Glomerular endothelial cell (primary cell): ENCODE measurements at places on chromosomes 11 and 22. TPM values are rescaled to one million over a fixed set of nuclear protein-coding genes. Genes with fewer than 3 reads are reported as not detected.

DNA sequence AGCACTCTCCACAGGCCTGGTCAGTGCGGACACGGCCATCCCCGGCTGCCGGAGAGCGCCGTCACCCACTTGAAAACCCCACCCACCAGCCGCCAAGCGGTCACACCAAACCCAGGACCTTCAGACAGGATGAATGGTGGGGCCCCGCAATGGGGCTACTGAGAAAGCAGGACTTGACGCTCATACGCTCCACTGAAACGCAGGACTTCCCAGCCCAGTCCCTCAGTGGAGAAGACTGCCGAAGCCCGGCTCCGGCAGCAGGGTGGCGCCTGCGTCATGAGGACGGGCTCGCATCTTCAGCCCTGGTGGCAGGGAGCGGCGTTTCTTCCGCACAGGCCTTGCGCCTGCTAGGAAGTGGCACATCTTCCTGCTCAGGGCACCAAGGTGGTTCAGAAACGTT is 15.3 kb upstream of the PHLDA2 start:
- no peak for DNase-seq

- no peak for DNase-seq
Observed at GRCh38 chr11:128941573-128942271, 949 bp downstream of the TP53AIP1 start.

Gene GDPD5
- total RNA-seq, result 34.6 and 90.1 TPM in 2 replicates

Gene P2RY2
- 1.4 and 2.3 TPM in 2 replicates for total RNA-seq

- no peak for DNase-seq
Observed at GRCh38 chr11:84691830-84692229, 935.3 kb downstream of the DLG2 start.

Gene GSTT2B
- total RNA-seq, result 3.0 and 20.1 TPM in 2 replicates

Gene CTSW
- total RNA-seq, result 0.35 TPM in 1 of 2 replicates, not detected in the other

Gene CREB3L1
- total RNA-seq, result 6.3 and 23.4 TPM in 2 replicates

GRCh38 chr11:10696468-10697322 is 3.1 kb upstream of the IRAG1 start:
- DNase-seq, result no peak

Gene ST14
- 0.12 TPM in 1 of 2 replicates, not detected in the other for total RNA-seq

DNA sequence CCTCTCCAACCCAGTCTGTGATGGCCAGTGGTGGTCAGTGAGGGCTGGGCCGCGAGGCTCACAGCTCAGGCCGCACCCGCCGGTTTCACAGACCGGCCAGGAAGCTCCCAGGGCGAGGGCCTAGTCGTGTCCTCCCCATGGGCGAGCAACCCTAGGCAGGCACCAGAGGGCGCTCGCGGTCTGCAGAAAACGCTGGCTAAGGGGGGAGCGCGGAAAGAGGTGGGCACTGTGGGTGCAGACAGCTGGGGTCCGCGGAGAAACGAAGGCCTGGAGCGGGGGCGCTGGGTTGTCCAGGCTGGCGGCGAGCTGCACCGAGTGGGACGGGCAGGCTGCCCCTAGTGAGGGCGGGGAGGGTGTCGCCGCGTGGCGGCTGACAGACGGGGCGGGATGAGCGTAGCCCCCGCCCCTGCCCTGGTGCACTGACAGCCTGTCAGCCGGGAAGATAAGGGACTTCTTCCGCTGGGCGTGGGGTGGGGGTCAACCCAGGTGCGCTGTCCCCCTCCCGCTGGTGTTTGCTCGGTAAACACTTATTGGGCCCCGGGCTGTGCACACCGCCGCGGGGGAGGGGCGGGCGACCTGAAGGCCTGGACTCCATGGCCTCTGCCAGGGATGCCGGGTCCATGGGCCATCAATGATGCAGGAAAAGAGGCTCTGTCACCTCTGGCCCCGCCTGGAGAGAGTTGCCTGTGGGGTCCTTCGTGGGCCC is 7.5 kb downstream of the GP1BB start:
- peak; percentile 5 for DNase-seq

GRCh38 chr11:125270711-125271110 is 106.2 kb downstream of the PKNOX2 start:
- DNase-seq, result no peak

GRCh38 chr11:46760429-46761128 is 41.6 kb downstream of the F2 start:
- DNase-seq, result no peak

- no peak for DNase-seq
Observed at GRCh38 chr11:43868852-43869567, 11.6 kb upstream of the ALKBH3 start.

Gene GGTLC3
- not detected in 2 replicates for total RNA-seq

DNA sequence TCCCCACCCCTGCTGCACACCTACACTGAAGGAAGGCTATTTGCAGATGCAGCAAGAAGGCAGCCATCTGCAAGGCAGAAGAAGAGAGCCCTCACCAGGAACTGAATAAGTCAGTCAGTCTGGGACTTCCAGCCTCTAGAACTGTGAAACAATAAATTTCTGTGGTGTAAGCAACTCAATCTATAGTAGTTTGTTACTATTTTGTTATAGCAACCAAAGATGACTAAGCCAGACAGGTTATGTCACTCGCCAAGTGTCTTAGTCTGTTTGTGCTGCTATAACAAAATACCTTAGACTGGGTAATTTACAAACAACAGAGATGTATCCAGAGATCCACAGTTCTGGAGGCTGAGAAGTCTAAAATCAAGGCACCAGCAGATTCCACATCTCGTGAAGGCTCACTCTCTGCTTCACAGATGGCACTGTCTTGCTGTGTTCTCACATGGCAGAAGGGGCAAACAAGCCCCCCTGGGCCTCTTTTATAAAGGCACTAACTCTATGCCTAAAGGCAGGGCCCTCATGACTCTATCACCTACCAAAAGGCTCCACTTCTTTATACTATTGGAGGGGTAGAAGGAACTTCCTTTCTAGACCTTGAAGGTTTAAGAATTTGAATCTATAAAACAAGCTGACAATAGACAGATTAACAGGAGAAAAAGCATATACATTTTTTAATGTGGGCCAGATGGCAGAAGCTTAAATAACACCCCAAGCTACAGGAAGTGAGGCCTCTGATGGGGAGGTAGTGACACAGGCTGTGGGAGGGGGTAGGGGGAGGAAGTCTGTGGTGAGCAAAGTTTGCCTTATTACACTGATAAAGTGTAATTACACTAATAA is 12.3 kb downstream of the APOL6 start:
- no peak for DNase-seq

GRCh38 chr22:31284281-31285155 is 7.8 kb downstream of the PIK3IP1 start:
- no peak for DNase-seq

Gene CHADL
- 0.73 and 1.3 TPM in 2 replicates for total RNA-seq

Gene ART5
- 0.23 TPM in 1 of 2 replicates, not detected in the other for total RNA-seq

Gene OPCML
- total RNA-seq, result 0.19 and 0.58 TPM in 2 replicates
